Naive thymus-derived CD4-positive, alpha-beta T cell (primary cell): ENCODE measurements at places on chromosomes 12 and 14. TPM values are rescaled to one million over a fixed set of nuclear protein-coding genes. Genes with fewer than 3 reads are reported as not detected.

GRCh38 chr14:89576145-89576927 lies 159.3 kb upstream of the FOXN3 start:
- DNase-seq, result no peak

Gene PRH2
- not detected for total RNA-seq

GRCh38 chr12:77514511-77514910 lies 316.2 kb upstream of the NAV3 start:
- DNase-seq, result no peak

GRCh38 chr12:54984658-54985376 lies at the start of gene TESPA1:
Gene TESPA1 (minus strand): TSS chr12:54984762. CDS start chr12:54974562, 10,200 bp downstream.
- DNase-seq, result peak; percentile 90

- no peak for DNase-seq
These were observed 129.6 kb downstream of the PAPOLA start for GRCh38 chr14:96631621-96632362.

DNA sequence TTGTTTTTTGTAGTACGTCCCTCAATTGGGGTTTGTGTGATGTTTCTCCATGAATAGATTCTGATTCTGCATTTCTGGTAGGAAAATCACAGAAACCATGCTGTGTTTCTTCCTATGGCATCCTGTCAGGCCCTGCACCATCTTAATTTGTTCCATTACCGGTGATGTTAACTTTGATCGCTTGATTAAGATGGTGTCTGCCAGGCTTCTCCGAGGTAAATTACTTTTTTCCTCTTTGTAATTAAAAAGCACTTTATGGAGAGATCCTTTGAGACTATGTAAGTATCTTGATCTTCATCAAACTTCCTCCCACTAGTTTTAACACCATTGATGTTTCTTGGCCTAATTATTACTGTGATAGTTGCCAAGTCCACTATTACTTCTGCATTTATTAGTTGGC lies 15.0 kb upstream of the KRT7 start:
- DNase-seq, result no peak

Gene PPFIA2
- not detected in 2 replicates for total RNA-seq

GRCh38 chr14:70188659-70189455 lies at the start of gene SLC8A3:
Gene SLC8A3 (minus strand): TSS chr14:70188951. CDS start chr14:70168422, 20,529 bp downstream.
- no peak for DNase-seq

DNA sequence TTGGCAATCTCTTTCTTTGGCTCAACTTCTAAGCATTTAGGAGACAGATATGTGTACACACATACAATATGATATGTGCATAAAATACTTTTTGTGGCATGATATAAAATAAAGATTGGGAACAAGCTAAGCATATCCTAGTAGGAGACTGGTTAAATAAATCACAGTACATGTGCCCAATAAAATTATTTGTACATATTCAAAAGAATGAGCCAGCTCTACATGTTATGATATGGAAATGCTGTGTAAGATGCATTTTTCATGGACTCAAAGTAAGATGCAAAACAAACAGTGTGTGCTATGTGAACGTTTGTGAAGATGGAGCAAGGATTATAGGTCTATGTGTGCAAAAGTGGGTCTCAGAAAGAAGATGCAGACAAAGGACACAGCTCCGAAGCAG lies 311.4 kb downstream of the TMEM132D start:
- no peak for DNase-seq

Gene PLEKHG3
- total RNA-seq, result 32.9 and 33.7 TPM in 2 replicates

GRCh38 chr14:68178282-68178681 lies 358.7 kb downstream of the RAD51B start:
- no peak for DNase-seq
